ENCODE measurements at places on chromosomes 12 and 14.

- no peak for DNase-seq
Observed at GRCh38 chr14:65901595-65901994, 489.1 kb downstream of the FUT8 start.

GRCh38 chr12:48696626-48697025, 14.6 kb upstream of the KANSL2 start:
- DNase-seq, result no peak

DNA sequence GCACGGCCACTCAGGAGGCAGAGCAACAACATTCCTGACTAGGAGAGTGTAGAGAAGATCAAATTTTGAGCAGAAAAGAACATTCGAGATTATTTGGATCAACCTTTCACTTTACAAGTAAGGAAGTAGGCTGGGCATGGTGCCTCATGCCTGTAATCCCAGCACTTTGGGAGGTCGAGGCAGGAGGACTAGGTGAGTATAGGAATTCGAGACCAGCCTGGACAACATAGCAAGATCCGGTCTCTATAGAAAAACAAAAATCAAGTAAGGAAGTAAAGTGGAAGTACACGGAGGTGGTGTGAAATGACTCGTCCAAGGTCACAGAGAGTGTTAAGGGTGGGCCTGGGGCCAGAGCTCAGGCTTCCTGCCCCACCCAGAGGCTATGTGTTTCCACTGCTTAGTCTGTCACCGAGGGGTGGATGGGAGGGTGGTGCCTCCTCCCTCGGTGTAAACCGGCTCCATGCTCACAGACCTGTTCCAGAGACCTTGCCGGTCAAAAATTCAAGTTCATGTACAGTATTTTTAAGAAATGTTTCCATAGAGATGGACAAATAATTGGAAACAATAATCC, 51.9 kb downstream of the MAP1LC3B2 start:
- DNase-seq, result no peak

GRCh38 chr14:94673781-94674231, 61.6 kb downstream of the SERPINA3 start:
- DNase-seq, result no peak

DNA sequence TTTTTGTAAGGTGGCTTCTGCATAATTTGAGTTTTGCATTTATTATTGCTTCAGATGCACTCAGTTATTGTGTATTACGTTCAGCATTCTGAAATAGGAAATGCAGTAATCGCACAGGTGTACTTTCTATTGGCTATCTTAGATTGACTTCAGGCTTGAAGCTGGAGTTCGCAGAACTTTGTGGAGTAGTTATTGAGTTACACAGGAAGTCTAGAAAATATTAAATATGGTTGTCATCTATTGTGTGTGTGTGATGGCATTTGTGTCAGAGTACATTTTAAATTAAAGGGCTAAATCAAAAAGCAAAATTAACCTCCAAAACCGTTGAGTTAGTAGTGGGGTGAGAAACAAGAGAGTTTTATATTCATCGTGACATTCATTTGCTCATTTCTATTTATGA, 2.7 kb downstream of the ARID2 start:
- no peak for DNase-seq

All from AG10803 (cell line).